Foreskin fibroblast (primary cell): ENCODE measurements at places on chromosomes 4 and X.

DNA sequence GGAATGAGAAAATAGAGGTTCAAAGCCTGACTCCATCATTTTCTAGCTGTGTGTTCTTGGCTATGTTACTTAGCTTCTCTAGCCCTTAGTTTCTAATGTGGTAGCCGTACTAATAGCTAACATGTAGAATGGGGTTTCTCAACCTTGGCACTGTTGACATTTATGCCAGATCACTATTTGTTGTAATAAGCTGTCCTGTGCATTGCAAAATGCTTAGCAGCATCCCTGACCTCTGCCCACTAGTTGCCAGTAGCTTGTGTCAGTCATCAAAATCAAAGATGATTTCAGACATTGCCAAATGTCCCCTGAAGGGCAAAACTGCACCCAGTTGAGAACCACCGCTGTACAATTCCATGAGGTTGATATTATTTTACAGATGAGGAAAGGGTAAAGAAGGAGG lies 18.3 kb upstream of the ADAMTS3 start:
- DNase-seq = no peak

- no peak for DNase-seq
Measured at GRCh38 chr4:8035371-8035780, 95.7 kb upstream of the AFAP1 start.

DNA sequence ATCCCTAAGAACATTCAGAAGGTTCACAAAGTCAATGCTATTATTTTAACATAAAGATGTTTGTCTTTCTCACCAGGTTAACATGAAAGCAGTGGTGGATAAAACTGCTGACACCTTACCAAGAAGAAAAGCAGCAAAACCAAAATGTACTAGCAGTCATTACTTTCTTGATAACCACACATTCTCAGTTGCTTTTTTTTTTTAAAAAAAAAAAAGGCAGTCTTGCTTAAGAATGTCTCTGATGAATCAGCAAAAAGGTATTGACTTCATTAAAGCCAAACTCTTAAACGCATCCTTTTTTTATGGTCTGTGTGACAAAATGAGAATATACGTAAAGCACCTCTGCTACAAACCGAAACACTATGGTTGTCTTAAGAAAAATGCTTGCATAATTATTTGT lies 31.9 kb downstream of the CDKL2 start:
- no peak for DNase-seq

- no peak for DNase-seq
Measured at GRCh38 chr4:18536428-18536827, 514.9 kb upstream of the LCORL start.

DNA sequence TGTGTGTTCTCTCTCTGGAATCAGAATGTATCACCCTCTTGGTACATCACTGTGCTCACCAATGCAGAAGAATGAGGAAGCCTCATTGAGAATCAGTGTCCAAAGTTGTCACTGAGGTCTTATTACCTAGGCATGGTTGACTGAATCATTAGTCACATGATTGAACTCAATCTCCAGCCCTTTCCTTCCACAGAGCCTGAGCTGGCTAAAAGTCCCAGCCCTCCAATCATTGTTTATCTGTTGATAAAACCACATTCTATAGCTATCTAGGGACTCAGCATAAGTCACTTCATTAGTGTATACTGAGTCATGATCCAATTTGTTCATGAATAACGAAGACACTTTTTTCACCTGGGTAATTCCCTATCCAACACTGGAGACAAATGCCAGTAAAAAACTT lies 396.8 kb downstream of the TRAM1L1 start:
- no peak for DNase-seq

GRCh38 chr4:153684971-153685371 lies 891 bp downstream of the TLR2 start:
- DNase-seq = no peak

- no peak for DNase-seq
Measured at GRCh38 chr4:133513901-133514300, 364.8 kb downstream of the PCDH10 start.
